ENCODE measurements at places on chromosomes 1 and 21. TPM values are rescaled to one million over a fixed set of nuclear protein-coding genes. Genes with fewer than 3 reads are reported as not detected.

The C1orf94 gene
- not detected for total RNA-seq

The CA14 gene
- total RNA-seq, result 0.51 TPM

The HOOK1 gene
- 0.67 TPM for total RNA-seq

The OR2L2 gene
- total RNA-seq, result not detected

The KIF14 gene
- 0.05 TPM for total RNA-seq

The SERINC2 gene
- total RNA-seq, result 2.8 TPM

The HORMAD1 gene
- not detected for total RNA-seq

The DESI2 gene
- 23.0 TPM for total RNA-seq

All from cardiac septum (tissue), 1 donor.